ENCODE measurements at places on chromosomes 4 and X.

- no peak for DNase-seq
Measured at GRCh38 chr4:168421671-168422070, 58.6 kb downstream of the DDX60L start.

DNA sequence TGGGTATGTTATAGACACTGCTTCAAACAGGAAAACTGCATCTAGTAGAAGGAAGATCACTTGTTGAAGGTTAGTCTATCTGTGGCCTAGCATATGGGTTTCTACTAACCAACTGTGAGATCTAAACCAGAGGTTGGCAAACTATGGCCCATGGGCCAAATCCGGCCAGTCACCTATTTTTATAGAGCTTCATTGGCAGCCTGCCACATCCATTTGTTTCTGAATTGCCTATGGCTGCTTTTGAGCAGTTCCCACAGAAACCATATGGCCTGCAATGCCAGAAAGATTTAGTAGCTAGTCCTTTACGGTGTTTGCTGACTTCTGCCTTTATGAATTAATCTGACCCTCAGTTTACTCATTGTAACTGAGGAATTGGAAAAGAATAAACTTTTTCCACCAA, 71.1 kb downstream of the MID1 start:
- DNase-seq, result no peak

DNA sequence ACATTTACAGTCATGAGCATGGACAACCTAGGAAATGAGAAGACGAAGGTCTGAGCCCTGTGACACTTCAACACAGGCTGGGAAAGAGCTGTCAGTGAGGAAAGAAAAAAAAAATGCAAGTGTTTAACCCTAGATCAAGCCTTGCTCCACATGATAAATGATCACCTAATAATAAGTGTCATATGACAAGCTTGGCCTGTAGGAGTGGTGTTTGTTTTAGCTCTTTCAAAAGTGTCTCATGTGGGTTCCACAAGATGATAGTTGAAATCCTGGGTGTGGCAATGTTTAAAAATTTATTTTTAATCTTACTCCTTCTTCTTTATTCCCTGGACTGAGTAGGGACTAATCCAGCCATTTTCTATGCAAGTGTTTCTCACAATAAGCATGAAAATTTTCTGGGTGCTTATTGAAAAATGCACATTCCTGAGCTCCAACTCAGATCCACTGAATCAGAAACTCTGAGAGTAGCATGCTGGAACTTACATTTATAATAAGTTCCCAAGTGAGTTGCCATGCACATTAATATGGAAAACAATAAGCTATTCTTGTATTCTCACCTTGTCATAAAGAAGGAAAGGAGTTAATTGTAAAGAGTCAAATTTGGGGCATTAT, 138.3 kb downstream of the AREG start:
- no peak for DNase-seq

GRCh38 chrX:150482537-150483206, 85.7 kb upstream of the MTM1 start:
- DNase-seq, result peak; percentile 11

DNA sequence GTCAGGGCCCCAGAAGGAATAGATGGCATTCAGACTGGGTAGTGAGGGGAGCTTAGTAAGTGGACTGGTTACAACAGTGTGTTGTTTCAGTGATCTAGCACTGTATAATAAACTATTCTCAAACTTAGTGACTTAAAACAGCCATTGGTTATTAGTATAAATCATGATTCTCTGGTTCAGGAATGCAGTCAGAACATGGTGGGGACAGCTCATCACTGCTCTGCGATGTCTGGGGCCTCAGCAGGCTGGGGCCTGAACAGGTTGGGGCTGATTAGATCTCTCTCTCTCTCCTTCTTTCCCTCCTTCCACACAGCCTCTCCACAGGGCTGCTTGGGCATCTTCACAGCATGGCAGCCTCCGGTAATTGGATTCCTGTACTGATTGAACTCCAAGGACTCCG, 160.4 kb downstream of the GATB start:
- no peak for DNase-seq

GRCh38 chr4:147059064-147059731, 113.5 kb upstream of the TTC29 start:
- no peak for DNase-seq

GRCh38 chr4:88629826-88630225, 37.5 kb downstream of the HERC3 start:
- no peak for DNase-seq

DNA sequence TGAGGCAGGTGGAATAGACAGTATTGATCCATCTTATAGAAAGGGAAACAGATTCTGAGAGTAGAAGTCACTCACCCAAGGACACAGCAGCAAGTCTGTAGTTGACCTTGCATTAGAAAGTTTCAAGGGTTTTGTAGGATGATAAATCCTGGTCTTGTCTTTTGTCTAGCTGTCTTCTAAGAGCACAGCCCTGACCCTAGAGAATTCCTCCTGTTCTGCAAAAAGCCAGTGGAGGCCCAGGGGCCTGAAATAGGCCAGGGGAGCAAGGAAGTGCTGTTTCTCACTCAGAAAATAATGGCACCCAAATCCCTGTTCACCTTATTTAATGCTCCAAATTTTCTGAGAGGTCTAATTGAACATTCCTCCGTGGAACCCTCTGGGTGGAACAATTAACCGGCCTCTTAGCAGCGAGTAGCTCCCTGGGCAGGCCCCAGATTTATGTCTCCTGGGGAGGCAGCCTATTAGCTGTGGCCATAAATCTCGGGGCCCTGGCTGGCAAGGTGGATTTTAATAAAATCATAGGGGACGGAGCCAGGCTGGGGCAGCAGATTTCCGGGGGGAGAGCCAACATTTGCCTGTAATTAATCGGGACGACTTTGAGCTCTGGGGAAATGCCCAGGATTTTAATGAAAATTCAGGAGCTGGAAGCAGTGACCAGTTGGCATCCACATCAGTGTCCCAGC, 49.2 kb upstream of the MSX1 start:
- no peak for DNase-seq

GRCh38 chr4:35315419-35315818, 928.9 kb downstream of the ARAP2 start:
- DNase-seq, result no peak

DNA sequence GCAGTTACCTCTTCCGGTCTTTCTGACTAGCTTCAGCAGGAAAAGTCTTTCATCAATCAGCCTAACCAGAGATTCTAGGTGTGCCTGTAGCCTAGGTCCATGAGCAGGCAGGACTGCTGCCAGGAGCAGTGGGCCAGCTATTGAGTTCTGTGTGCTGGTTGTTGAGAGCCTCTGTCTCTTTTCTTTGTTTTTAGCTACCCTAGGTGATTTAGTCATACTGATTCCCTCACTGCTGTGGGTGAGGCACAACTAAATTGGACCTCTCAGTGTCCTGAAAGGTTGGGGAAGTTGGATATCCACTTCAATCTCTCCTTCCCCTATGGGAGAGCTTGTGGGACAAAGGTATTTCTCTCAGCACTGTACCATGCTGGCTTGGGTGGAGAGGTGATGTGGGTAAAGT, 354.9 kb downstream of the GPAT3 start:
- no peak for DNase-seq

DNA sequence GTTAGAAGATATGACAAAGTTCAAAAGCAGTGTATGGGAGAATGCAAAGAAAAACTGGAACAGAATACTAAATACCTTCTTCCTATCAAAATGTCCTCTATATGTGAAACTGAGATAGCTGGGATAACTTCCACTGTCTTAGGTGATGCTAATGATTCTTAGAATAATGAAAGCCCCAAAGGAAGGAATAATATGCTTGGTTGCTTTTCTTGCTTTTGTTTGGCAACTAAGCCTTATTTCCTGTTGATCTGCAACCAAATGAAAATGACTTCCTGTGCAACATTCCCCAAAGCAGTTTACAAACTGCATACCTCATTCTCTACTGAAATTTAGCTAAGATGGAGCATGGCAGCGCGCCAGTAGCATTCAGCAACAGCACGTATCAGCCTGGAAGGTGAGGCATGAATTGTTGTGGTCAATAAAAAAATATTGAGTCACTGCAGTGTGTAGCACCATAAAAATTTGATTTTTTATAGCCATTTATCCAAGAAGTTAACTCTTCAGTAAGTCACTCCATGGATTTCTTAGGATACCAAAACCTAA, 18.7 kb downstream of the NDNF start:
- no peak for DNase-seq

DNA sequence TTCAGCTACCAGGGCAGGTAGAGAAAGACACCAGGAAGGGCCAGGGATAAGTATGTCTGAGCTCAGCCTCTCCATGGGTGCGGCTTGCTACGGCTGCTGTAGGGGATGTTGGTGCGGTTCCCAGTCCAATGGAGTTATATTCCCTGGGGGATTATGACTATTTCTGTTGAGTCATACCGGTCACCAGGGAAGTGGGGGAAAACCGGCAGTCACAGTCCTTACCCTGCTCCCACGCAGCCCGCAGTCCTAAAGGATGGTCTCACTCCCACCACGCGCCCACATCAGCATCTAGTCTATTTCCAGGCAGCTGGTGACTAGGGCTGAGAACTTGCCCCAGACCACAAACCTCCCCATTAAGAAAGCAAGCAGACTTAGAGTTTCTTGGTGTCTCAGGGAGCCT, 191.6 kb downstream of the VEGFC start:
- DNase-seq, result no peak

DNA sequence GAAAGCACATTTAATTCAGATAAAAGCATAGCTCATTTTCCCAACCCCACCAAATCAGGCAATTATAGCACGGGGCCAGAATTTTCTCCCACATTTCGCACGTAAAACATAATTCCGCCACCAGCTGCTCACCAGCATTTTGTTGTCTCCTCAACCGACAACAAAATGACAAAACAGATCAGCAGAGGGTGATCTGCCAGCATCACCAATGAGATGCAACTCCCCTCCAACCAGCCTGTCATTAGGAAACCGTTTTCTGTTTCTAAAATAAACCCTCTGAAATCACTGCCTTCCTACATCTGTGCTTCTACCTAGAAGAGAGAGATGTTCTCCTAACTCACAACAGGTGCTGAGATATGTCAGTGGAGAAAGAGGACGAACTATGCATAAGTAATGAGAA, 654.8 kb upstream of the CPEB2 start:
- no peak for DNase-seq

DNA sequence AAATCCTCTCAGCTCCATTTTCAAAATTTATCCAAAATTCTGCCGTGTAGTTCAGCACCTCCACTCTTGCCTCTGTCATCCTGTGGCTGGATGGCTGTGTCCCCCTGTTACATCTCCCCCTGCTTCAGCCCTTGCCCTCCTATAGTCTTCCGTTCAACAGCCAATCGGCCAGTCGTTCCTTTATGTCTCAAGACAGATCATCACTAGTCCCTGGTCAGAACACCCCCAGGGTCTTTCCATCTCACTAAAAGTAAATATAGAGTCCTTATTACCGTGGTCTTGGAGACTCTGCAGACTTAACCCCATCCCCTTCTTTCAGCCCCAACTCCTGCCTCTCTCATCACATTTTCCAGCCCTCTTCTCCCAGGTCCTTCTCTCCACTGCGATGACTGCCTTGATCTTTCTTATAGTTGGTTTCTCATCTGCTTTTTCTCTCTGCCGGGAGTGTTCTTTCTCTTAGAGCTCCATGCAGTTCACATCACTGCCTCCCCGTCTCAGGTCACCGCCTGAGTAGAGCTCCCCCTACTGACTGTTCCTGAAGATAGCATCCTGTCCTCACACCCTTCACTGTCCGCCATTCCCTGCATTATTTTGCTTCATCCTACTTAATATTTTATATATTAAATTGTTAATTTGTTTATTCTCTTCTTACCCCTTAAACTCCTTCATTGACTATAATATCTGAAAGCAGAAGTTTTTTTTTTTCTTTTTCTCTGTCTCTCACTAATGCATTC, 736.9 kb upstream of the MAGEB2 start:
- no peak for DNase-seq

- DNase-seq, result no peak
Measured at GRCh38 chr4:139907001-139907809, 241.6 kb downstream of the MGST2 start.

DNA sequence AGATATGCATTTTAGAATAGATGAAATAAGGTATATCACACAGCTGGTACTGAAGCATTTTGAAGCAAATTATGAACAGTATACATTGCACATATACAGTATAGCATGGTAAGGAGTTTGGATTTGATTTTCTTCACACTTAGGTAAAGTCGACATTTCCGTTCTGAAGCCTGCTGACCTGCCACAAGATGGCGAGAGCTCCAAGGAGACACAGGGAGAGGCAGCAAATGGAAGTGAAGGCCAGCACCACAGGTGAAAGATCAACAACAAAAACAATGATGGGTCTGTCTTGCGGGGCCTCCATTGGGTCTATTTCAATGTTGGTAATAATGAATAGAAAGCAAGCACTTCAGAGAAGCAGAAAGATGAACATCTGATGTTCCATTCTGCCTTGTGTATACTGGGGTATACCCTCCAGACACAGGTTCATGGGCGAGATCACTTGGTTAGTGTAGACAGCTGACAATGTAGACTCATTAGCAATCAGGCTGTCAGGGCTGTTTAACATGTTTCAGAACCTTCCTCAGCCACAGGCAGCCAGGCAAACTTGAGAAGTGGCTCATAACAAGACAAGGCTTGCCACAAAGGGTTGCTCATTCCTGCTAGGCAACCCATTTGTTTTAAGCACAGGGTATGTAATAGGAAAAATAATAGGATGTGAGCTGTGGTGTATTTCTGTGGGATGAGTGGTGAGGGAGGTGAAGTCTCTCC, 21.4 kb upstream of the NOX1 start:
- no peak for DNase-seq

- DNase-seq, result no peak
Measured at GRCh38 chr4:58636381-58636780, 1526.2 kb upstream of the IGFBP7 start.

- DNase-seq, result no peak
Measured at GRCh38 chr4:48261281-48261680, 8.4 kb downstream of the TEC start.

GRCh38 chr4:15550491-15550890, 80.8 kb downstream of the CC2D2A start:
- DNase-seq, result no peak

GRCh38 chr4:140116442-140117104, 37.4 kb downstream of the MAML3 start:
- DNase-seq, result no peak

DNA sequence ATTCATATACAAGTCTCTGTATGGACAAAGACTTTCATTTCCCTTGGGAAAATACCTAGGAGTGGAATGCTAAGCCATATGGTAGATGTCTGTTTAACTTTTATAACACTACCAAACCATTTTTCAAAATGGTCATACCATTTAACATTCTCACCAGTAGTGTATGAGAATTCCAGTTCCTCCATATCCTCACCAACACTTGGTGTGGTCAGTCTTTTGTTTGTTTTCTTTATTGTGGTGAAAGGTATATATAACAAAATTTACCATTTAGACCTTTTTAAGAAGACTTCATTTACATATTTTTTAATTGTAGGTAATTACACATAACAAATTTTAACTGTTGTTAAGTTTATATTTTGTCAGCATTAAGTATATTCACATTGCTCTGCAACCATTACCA, 12.7 kb upstream of the APLN start:
- DNase-seq, result no peak

- no peak for DNase-seq
Measured at GRCh38 chrX:4909348-4909747, 1195.9 kb upstream of the PRKX start.

DNA sequence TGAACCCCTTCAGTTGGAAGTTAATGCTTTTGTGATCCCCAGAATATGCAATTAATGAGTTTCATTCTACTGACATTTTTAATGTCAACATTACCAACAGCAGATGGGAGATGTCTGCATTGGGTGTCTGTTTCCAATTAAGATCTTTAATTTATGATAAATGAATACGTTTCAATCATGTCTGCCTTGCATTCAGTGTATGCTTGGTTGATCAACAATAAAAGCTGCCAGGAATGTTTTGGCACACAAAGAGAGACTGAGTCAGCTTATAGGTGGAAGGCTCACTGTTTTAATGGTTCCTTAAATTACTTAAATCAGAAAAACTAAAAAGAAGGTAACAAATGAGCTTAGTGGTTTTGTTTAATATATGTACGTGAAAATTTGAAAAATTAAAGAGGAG, 359.9 kb upstream of the CNKSR2 start:
- DNase-seq, result no peak
